GM12878 (cell line): ENCODE measurements at places on chromosomes 12 and 14. TPM values are rescaled to one million over a fixed set of nuclear protein-coding genes. Genes with fewer than 3 reads are reported as not detected.

The WIF1 gene
- total RNA-seq: not detected in 2 replicates

The TROAP gene
- total RNA-seq: 48.8 and 58.2 TPM in 2 replicates

The PGF gene
- total RNA-seq: 1.0 and 1.1 TPM in 2 replicates

The TCL1B gene
- not detected in 2 replicates for total RNA-seq

The FOXM1 gene
- 58.6 and 60.0 TPM in 2 replicates for total RNA-seq

The GARIN6 gene
- not detected in 2 replicates for total RNA-seq

The GPR132 gene
- total RNA-seq: 39.6 and 40.3 TPM in 2 replicates

The NEK9 gene
- total RNA-seq: 78.8 and 83.0 TPM in 2 replicates

The KRT7 gene
- total RNA-seq: 6.6 and 7.6 TPM in 2 replicates

The GYS2 gene
- total RNA-seq: not detected in 2 replicates

The IAPP gene
- total RNA-seq: not detected in 2 replicates

The TOGARAM1 gene
- total RNA-seq: 5.9 and 7.7 TPM in 2 replicates

The MANSC1 gene
- 0.19 and 0.23 TPM in 2 replicates for total RNA-seq

The NANOG gene
- total RNA-seq: 0.29 and 0.51 TPM in 2 replicates

The SMOC1 gene
- total RNA-seq: 0.26 TPM in 1 of 2 replicates, not detected in the other

The PSEN1 gene
- total RNA-seq: 27.5 and 28.3 TPM in 2 replicates

The KLRK1 gene
- 0.64 and 1.2 TPM in 2 replicates for total RNA-seq

The PLD4 gene
- total RNA-seq: 54.3 and 57.7 TPM in 2 replicates

The POTEM gene
- not detected in 2 replicates for total RNA-seq

The KRT79 gene
- not detected in 2 replicates for total RNA-seq

The LRTM2 gene
- not detected in 2 replicates for total RNA-seq

The NINJ2 gene
- total RNA-seq: 13.5 and 14.8 TPM in 2 replicates

The SLC38A4 gene
- 0.16 and 0.23 TPM in 2 replicates for total RNA-seq

The RAD51AP1 gene
- 29.7 and 31.9 TPM in 2 replicates for total RNA-seq

The FGD6 gene
- 11.6 and 15.5 TPM in 2 replicates for total RNA-seq

The MDGA2 gene
- total RNA-seq: not detected in 2 replicates

The KRT85 gene
- 0.15 TPM in 1 of 2 replicates, not detected in the other for total RNA-seq

The OTUB2 gene
- total RNA-seq: 0.46 and 0.77 TPM in 2 replicates

The NEUROD4 gene
- total RNA-seq: not detected in 2 replicates

The JAG2 gene
- 0.10 and 0.19 TPM in 2 replicates for total RNA-seq

The PROX2 gene
- total RNA-seq: 0.11 and 0.33 TPM in 2 replicates

The SSTR1 gene
- total RNA-seq: 0.05 TPM in 1 of 2 replicates, not detected in the other

The CIDEB gene
- 5.1 and 5.5 TPM in 2 replicates for total RNA-seq

The SYNDIG1L gene
- total RNA-seq: not detected in 2 replicates

The THTPA gene
- 12.4 and 16.9 TPM in 2 replicates for total RNA-seq

The CACNB3 gene
- total RNA-seq: 2.6 and 2.7 TPM in 2 replicates

The CFAP54 gene
- total RNA-seq: 0.56 and 1.2 TPM in 2 replicates

The PPFIBP1 gene
- 3.8 and 4.2 TPM in 2 replicates for total RNA-seq

The CBLN3 gene
- 2.8 and 3.8 TPM in 2 replicates for total RNA-seq

The KRT8 gene
- total RNA-seq: 5.6 and 5.7 TPM in 2 replicates

The OR6C2 gene
- not detected in 2 replicates for total RNA-seq

The RD3L gene
- not detected in 2 replicates for total RNA-seq

The VDR gene
- 3.0 and 3.8 TPM in 2 replicates for total RNA-seq

The CEP170B gene
- 0.44 and 0.51 TPM in 2 replicates for total RNA-seq

The KANSL2 gene
- total RNA-seq: 28.1 and 28.6 TPM in 2 replicates

The ADSS1 gene
- total RNA-seq: 0.28 TPM in 1 of 2 replicates, not detected in the other

The CDC42BPB gene
- 20.3 and 22.0 TPM in 2 replicates for total RNA-seq

The NUBPL gene
- total RNA-seq: 6.4 and 11.0 TPM in 2 replicates

The ACVRL1 gene
- 0.29 TPM in 1 of 2 replicates, not detected in the other for total RNA-seq

The RAD9B gene
- total RNA-seq: 0.88 and 2.0 TPM in 2 replicates

The TUBA1A gene
- 148 and 167 TPM in 2 replicates for total RNA-seq

The REP15 gene
- not detected in 2 replicates for total RNA-seq

The VRTN gene
- total RNA-seq: 0.05 and 0.31 TPM in 2 replicates

The TDRD9 gene
- not detected in 2 replicates for total RNA-seq

The DHRS4L2 gene
- 21.5 and 24.9 TPM in 2 replicates for total RNA-seq

The ACRBP gene
- total RNA-seq: 1.4 and 1.8 TPM in 2 replicates

The SELPLG gene
- 20.7 and 21.0 TPM in 2 replicates for total RNA-seq

The MYF6 gene
- not detected in 2 replicates for total RNA-seq

The MIPOL1 gene
- total RNA-seq: not detected in 2 replicates
